ENCODE measurements at places on chromosomes 1 and 21.

GRCh38 chr1:116886291-116886878 is 23.3 kb upstream of the PTGFRN start:
- DNase-seq = no peak

DNA sequence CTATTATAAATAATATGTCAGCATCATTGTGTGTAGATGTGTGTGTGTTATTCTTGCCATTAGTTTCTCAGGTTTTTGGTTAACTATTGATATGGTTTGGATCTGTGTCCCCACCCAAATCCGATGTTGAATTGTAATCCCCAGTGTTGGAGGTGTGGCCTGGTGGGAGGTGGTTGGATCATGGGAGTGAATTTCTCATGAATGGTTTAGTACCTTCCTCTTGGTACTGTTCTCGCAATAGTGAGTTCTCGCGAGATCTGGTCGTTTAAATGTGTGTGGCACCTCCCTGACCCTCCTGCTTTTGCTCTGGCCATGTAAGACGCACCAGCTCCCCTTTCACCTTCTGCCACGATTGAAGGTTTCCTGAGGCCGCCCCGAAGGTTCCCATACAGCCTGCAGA is 9.6 kb upstream of the POFUT2 start:
- no peak for DNase-seq

DNA sequence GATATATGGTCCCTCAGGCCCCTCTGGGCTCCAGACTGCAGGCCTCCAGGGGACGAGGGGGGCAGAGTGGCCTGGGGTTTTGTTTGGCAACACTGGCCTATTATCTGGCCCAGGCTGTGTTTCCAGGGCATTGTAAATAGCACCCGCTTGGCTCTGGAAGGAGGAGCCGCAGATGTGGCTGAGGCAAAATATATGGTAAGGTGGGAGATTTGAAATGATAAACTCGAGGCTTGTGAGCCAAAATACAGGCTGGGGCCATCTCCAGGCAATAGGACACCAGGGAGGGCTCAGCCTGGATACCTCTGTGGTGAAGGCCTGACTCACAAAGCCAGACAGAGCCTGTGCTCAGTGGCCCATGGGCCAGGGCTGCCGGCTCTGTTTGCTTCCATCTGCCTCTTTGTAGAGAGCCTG is 14.0 kb downstream of the NAV1 start:
- no peak for DNase-seq

GRCh38 chr1:156489935-156490293 is 10.7 kb downstream of the MEF2D start:
- DNase-seq = no peak

- DNase-seq = no peak
Observed at GRCh38 chr1:1670866-1671265, 12.1 kb upstream of the CDK11B start.

DNA sequence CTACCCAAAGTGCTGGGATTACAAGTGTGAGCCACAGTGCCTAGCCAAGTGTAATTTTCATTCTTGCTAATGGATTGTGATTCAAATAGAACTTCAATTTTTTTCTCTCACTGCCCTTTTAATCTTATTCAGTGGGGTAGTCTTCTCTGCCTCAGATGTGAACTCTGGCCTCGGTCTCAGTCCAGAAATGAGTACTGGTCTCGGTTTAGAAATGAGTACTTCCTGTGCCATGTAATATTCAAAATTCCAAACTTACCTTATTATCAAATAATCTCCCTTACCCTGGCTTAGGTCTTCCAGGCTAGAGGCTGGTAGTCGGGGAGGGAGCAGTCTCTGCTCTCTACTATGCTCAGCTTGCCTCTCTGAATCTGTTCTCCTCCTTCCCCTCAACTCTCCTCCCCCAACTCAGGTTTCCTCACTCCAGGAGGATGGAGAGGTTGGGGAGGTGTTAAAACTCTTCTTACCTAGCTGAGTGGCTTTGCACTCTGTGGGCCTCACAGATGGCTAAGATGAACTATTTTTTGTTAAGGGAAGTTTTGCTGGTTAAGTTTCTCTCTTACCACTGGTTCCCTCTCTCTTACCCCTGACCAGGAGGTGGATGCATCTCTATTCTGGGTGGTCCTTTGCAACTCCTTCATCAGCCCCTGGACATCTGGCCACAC is 4.8 kb upstream of the SLAMF9 start:
- no peak for DNase-seq

DNA sequence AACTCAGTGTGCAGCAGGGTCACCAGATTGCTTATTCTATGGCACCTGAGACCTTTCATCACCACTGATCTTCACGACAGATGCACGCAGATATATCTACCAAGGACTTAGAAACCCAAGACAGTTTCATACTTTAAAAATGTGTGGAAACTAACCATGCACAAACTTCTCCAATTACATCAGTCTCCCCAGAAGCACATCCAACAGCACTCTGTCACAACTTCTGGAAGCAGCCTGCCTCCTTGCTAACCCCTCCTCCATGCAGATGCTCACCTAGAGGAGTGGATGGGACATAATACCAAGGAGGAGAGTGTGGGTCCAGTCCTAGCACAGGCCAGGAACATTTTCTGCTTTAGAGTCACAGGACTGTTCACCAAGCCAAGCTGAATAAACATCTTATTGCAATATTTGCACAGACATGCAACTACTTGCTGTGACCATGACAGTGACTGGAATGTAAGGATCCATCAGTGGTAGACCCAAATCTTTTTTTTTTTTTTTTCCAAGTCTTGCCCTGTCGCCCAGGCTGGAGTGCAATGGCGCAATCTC is 69.4 kb downstream of the HIVEP3 start:
- no peak for DNase-seq

DNA sequence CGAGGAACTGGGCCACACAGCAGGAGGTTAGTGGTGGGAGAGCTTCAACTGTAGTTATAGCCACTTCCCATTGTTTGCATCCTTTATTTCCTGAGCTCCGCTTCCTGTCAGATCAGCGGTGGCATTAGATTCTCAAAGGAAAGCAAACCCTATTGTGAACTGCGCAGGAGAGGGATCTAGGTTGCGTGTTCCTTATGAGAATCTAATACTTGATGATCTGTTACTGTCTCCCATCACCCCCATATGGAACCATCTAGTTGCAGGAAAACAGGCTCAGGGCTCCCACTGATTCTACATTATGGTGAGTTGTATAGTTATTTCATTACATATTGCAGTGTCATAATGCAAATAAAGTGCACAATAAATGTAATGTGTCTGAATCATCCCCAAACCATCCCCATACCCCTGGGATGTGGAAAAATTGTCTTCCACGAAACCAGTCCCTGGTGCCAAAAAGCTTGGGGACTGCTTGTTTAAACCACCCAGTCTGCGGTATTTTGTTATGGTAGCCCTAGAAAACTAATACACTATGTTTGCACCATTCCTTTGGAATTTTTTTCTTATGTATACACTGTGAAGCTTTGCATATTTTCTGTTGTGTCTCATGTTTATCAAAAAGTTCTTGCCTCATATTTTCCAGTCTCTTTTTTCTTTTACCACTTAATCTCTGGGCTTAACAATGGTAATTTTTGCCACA is 136.6 kb upstream of the IVNS1ABP start:
- DNase-seq = no peak

All from effector CD8-positive, alpha-beta T cell (primary cell).